Erythroblast (primary cell): ENCODE measurements at places on chromosomes 7 and 10.
A peak's percentile ranks its signal among the peaks of the same experiment; 100 is the strongest.

DNA sequence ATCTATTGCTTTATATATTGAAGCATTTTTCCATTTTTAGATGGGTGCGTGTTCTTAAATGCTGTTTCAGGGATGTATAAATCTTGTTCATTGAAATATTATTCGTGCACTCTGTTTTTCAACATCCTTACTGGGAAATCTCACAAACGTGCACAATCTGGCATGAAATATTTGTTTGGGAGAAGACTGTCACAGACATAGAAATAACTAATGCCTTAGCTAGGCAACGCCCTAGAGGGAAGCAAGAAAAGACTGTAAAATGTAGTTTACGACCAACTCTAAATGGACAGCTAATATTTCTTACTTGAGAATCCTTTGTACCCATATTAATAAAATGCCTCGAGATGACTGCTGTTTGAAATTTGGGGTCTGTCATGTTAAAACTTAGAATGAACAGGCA is 8.9 kb downstream of the DOCK4 start:
- DNase-seq = no peak

- peak; percentile 26 for DNase-seq
Measured at GRCh38 chr7:157003756-157004520, 6.5 kb downstream of the MNX1 start.

- DNase-seq = no peak
Measured at GRCh38 chr10:26479766-26480492, 41.8 kb downstream of the APBB1IP start.

DNA sequence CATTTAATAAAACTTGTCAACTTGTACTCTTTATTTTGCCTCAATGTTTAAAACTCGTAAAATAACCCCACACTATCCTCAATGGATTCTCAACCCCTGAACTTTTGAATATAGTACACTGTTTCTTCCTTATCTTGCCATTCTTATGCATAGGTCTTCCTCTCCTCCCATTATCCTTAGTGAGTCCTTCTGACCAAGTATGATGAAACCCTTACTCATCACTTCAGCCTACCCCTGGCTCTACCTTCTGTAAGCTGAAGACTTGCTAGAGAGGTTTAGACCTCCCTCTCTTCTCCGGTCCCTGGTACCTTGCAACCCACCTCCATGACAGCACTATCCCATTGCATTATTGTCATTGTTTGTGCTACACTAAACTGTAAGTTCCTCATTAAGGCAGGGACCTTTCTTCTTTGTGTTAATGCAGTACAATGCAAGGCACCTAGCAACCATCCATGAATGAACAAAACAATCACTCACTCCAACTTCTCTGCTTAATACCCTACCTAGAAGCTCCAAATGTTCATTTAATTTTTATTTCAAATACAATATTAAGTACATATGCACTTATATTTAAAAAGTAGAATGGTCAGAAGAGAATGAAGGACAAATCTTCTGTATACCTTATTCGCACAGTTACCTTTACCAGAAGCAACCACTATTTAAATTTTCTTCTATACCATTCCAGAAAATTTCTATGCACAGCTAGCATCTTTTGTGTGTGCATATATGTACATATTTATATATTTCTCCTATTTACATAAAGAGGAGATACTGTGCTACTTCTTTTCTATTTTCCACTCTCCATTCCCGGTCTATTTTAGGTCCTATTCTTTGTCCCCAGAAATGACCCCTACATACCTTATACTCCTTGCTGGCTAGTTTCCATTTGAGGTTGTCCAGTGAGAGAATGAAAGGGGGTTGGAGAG is 77.5 kb downstream of the SLC16A9 start:
- no peak for DNase-seq

DNA sequence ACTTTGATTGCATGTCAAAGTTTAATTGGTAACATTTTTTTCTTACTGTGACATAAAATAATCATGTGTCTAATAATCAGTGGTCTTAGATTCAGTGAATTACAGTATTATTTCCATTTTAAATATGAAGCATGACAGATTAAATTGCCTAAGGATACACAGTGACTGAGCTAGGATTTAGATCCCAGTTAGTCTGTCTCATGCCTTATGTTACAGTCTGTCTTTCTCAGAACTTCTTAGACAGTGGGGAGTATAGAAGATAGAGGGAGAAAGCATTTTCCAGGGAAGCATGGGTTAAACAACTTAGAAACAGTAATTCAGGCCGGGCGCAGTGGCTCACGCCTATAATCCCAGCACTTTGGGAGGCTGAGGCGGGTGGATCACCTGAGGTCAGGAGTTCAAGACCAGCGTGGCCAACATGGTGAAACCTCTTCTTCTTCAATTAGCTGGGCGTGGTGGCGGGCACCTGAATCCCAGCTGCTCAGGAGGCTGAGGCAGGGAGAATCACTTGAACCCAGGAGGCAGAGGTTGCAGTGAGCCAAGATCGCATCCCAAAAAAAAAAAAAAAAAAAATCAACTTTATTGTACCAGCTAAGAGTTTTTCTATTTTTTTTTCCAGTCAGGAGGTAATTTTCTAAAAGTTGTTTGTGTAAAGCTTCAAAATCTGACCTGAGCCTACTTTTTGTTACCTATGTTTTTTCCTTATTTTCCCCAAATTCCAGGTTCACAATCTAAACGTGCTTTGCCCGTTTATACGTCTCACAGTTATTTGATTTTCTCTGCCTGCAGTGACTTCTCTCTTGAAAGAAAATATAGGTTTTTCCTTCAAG is 3.3 kb downstream of the CASD1 start:
- DNase-seq = no peak

DNA sequence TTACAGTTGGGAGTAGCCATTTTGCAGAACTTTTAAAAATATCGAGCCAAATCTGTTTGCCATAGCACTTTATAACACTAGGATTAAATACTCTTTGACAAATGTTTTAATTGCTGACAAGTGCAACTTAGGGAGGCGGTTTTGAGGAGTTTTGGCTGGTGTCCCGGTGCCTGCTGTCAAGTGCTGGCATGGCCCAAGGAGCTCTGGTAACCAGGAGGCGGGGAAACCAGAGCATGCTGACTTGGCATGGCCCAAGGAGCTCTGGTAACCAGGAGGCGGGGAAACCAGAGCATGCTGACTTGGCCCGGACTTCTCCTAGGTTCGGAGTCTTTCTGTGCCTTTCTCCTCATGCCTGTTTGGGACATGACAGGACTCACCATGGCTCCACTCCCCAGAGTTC is 30.8 kb upstream of the ZNF32 start:
- DNase-seq = no peak

- DNase-seq = no peak
Measured at GRCh38 chr10:72124989-72125388, 36.6 kb upstream of the SPOCK2 start.

DNA sequence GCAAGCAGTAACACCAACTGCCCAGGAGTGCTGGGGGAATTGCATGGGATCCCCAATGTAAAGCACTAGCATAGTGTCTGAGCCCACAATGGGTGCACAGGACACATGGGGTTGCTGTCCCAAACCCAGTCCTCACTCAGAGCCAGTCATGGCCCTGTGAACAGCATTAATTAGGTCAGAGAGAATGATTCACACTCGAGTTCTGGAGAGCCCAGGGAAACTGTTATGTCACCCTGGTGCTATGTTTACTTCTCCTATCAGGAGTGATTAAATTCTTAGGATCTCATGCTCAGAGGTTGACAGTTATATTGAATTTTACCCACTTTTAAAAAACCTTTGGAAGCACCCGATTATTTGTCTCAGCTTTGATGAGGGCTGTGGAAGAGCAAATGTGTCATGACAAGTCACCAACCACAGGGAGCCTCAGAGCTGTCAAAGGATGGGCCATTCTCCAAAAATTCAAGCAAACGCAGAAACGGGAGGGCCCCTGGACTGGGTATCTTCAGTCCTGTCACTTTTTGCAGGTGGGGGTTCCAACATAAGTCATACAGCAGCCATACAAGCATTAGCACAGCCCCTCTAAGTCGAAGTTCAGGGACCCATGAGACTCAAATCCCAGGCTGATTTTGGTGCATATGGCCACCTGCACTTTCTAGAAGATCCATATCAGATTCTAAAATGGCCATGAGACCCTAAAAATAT is 1.3 kb upstream of the RASSF4 start:
- peak; percentile 9 for DNase-seq

DNA sequence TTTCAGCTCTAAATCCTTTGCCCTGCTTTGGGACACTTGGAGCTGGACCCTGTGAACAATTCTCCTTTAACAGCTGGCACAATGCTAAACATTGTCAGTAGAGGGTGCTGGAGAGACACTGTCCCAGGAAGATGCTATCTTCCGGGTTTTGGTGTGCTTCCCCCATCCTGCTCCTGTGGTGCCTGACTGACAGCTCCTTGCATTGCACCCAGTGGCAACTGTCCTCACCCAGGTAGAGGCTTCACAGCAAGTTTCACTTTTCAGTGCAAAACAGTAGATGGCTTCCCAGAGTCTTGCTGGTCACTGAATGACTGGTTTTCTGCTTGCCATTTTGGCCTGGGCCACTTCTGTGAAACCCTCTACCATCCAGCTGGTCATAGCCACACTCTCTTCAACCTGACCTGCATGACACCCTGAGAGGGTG is 77.3 kb downstream of the CDC14C start:
- DNase-seq = peak; percentile 6

GRCh38 chr7:121953601-121954000 is 80.6 kb downstream of the PTPRZ1 start:
- no peak for DNase-seq

DNA sequence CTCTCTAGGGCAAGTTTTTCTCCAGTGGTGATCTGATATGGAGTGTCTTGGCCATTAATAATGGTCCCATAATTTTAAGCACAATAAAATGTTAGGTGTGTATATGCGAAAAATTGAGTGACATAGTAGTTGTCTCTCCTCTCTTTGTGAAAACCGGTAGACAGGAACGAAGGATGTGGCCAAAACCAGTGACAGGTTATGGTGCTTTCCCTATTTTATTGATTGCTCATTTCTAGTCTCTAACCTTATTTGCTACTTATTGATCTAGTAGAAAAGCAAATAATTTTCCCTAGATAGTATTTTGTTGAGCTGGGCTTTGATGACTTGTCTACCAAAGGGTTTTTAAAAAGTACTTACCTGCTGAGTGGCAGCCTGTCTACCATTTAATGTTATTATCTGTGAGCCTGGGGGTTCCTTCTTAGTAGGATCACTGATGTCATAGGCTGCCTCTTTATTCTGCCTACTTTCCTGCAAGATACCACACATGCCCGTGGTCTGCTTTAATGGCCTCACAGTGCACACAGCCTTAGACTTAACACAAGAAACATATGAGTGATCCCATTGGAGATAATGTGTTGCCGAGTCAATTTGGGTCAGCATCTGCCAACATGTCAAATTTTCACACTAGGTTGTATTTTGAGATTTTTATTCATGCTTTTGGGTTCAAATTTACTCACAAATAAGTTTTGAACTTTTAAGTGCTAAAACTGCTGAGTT is 100.0 kb downstream of the AUTS2 start:
- DNase-seq = no peak

DNA sequence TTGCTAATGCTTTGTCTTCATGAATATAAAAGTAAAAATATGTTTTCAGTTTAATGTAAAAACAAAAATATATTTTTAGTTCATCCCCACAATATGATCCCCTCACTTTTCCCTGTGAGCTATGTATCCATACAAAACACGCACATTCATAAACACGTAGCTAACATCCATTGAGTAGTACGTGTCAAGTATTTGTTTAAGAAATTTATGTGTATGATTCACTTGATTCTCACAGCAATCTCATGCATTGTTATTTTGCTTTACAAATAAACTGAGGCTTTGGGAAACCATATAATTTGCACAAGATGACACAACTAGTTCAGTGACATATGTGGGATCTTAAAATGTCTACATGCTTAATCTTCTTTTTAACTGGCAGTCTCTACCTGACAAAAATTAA is 329.6 kb upstream of the SEMA3C start:
- no peak for DNase-seq

DNA sequence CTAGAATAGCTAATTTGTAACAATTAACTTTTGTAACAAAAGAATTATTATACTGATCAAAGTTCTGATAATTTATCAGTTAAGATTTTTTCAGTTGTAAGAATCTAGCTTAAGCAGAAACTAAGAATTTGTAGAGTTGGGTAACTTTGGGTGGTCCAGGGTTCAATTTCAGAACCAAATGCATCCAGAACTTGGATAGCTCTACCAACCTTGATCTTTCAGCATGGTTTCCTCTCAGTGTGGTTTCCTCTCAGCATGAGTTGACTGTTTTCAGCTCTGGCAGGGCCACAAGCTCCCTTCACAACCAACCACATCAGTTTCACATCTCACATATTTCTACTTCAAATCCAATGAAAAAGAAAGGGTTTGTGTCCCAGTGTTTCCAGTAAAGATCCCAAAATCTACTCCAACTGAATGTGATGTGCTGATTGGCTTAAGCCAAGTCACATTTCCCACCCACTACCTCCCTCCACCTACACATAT is 3.3 kb upstream of the FAS start:
- DNase-seq = no peak

DNA sequence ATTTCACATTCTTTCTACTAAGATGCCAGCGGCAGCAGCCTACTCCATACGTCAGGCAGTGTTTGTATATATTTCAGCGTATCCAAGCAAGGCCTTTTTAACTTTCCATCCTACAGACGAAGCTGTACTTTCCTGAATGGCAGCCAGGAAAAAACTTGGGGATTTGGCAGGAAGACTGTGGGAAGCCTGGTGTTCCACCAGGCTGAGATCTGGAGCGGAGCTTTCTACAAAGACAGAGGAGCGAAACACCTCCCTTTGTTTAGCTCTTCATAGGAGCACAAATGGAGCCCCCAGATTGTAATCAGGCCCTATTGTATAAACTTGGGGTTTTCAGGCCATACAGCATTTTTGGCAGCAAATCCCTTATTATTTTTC is 143.8 kb downstream of the TES start:
- no peak for DNase-seq

DNA sequence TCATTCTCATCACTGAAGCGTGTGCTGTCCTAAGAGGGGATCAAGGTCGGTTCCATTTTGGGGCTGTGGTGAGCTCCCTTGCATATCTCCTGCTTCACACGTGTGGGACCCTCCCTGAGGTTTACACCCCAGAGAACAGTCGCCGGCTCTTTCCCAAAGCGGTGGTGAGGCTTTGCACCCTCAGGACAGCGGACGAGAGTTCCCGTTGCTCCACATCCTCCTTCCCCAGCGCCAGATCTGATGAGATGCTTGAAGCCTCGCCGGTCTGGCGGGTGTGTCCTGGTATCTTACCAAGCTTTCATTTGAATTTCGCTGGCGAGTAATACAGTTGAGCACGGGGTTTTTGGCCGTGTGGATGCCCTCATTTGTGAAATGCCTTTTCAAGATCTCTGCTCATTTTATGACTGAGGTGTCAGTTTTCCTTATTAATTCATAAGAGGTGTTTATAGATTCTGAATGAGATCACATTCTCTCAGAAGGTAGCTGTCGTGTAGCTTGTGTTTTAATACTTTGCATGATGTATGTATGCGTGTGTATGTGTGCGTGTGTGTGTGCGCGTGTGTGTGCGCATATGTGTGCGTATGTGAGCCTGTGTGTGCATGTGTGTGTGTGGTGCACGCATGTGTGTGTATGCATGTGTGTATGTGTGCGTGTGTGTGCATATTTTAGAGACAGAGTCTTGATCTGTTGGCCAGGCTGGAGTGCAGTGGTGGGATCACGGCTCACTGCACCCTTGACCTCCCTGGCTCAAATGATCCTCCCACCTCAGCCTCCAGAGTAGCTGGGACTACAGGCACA is 30.7 kb downstream of the ELFN1 start:
- DNase-seq = no peak
